Skin of body (tissue), 3 donors: ENCODE measurements at places on chromosomes 7 and 10. TPM values are rescaled to one million over a fixed set of nuclear protein-coding genes. Genes with fewer than 3 reads are reported as not detected.

POLL gene
- 11.0 TPM for total RNA-seq

DNA sequence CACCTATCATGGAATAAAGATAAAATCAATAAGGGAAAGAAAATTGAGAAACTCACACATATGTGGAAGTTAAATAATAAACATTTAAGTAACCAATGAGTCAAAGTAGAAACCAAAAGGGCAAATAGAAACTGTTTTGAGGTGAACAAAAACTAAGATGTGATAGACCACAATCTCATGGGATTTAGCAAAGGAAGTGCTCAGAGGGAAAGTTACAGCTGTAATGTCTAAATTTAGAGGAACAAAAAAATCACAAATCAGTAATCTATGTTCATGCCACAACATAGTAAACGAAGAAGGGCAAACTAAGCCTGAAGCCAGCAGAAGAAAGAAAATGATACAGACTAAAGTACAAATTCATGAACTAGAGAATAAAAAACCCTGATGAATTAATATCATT lies 16.3 kb downstream of the CYP3A4 start:
- DNase-seq = no peak

GRCh38 chr10:62225362-62225761 lies 43.3 kb downstream of the RTKN2 start:
- DNase-seq = no peak

DNA sequence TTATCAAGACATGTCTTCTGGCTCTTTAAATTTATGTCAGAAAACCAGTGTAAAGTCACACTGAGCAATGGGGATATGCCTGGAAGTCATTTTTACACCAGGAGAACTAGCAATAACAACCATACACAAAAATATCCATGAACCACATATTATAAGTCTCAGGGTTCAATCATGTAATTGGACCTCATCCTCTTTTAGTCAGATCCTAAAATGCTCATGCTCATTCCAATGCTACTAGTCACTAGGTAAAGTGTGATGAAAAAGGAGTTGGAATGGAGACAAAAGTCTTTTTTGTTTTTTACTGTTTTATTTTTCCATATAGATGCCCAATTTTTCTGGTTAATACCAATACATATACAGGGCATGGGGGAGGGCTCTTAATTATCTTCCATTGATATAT lies 306.1 kb downstream of the DGKB start:
- DNase-seq = no peak
